Activated CD4-positive, CD25-positive, alpha-beta regulatory T cell (primary cell): ENCODE measurements at places on chromosomes 7 and 10.
A peak's percentile ranks its signal among the peaks of the same experiment; 100 is the strongest.

DNA sequence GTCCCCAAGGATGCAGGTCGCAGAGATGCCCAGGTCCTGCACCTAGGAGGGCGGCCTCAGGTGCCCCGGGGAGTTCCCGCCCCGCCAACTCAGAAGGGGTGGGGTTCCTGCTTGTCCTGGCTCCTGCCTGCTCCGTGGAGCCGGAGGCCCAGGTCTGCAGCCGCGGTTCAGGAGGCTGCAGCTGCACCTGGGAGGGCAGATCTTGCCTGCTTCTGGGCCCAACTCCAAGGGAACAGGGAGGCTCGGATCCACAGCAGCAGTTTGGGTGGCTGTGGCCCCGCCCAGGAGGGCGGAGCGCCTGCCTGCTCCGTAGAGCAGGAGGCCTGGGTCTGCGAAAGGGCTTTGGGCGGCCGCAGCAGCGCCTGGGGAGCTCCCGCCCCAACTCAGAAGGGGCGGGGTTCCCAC is 108.2 kb upstream of the EGR2 start:
- no peak for DNase-seq

- no peak for DNase-seq
Observed at GRCh38 chr7:141238596-141239243, 164.9 kb downstream of the TMEM178B start.

- no peak for DNase-seq
Observed at GRCh38 chr7:76000566-76000965, 6.2 kb upstream of the TMEM120A start.

GRCh38 chr7:27113991-27114769 is 11.7 kb upstream of the HOXA2 start:
- DNase-seq, result no peak

DNA sequence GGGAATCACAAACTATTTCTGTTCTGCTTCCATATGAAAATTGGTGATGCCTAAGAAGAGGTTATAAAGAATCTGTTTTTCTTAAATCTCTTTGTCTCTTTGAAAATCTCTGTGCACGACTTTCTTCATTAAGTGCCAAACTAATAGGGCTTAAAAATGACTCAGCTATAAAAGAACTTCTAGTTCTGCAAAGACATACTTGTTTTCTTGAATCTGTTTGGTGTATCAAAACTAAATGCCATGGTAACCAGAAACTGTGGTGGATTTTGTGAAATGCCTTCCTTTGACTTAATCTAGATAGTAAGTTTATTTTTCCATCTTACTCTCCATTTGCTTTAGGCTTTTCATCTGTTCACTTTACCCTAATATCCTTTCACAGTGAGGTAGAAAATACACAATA is 417.8 kb downstream of the PARD3 start:
- no peak for DNase-seq

- no peak for DNase-seq
Observed at GRCh38 chr7:113086431-113086888, at the start of gene GPR85. GPR85 (minus strand) TSS chr7:113086827; CDS start chr7:113084721, 2,106 bp downstream.

DNA sequence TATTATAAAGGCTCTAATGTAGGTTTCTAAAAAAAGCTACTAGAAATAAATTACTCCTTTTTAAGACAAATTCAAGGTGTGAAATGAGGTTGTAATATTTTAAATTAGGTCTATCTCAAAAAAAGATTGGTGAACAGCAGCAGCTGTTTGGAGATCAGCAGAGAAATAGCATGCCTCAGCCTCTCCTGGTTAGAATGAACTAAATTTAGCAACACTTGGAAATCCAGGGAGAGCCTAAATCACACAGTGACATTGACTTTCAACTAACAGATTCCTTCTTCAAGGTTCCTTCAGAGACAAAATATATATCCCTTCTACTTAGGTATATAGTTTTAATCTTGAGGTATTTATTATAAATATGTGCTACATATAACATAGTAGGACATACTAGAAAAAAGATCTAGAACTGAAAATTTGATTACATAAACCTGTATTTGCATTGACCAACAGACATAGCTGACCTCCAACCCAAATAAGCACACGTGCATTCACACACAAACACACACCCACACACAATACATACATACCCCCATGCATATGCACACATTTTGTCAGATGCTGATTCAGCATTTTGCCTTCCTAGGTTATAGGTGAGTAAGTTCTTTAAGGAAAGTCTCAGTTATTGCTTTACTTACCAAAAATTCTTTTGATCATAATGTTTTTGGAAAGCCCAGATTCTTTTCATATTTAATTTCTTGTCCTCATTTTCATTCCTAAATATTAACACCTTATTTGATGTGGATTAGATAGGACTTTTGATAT is 47.3 kb downstream of the DGKB start:
- DNase-seq, result no peak

- no peak for DNase-seq
Observed at GRCh38 chr10:6120691-6121090, 31.9 kb downstream of the RBM17 start.

DNA sequence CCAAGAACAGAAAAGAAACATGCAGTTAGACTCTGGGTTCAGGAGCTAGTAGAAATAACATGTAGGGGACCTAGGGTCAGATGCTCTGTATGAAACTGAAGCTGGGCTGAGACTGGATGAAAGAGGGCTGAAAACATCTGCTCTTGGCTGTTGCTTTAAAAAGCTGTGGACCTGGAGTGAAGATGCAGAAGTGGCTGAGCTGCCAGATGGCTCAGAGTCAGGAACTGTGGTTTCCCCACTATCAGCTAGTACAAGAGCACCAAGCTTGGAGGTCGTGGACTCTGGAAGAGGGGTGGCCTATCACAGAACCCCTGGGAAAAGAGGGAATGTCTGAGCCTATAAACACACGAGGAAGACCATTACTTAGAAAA is 5.9 kb downstream of the ADK start:
- no peak for DNase-seq

- DNase-seq, result no peak
Observed at GRCh38 chr7:139623518-139623917, 100.0 kb downstream of the CLEC2L start.

GRCh38 chr10:112275512-112276245 is 7.5 kb upstream of the TECTB start:
- no peak for DNase-seq

DNA sequence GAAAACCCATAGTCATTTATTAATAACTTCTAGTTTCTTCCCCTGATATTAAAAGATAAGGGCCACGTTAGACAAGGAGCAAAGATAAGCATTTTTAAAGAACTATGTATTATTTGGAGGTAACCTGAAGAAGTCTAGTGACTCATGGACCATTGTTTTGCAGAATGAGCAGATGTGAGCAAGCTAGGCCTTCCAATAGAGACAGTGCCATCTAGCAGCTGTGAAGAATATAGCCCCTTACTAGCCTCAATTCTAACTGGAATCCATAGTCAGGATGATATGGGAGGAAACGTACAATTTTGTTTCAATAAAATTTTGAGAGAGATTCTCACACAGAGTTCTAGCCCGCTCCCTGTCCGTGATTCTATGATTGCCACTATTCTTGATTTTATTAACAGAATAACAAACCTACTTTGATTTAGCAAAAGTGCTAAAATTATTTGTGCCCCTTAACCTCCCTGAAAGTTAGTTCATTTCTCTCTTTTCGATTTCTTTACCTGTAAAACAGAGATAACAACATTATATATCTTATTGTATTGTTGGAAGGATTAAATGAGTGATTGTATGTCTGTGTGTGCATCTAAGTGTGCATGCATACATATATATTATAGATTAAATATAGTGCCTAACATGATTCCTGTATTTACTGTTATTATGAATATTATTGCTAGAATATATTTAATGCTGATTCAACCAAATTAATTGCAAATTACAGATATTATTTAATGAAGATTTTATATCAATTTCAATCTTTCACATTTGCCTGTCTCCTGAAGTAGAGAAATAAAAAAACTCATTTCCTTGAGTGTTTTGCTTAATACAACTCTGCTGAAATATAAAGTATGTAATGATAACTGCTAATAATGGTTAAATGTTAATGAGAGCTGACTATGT is 22.7 kb downstream of the FAM237B start:
- DNase-seq, result no peak

DNA sequence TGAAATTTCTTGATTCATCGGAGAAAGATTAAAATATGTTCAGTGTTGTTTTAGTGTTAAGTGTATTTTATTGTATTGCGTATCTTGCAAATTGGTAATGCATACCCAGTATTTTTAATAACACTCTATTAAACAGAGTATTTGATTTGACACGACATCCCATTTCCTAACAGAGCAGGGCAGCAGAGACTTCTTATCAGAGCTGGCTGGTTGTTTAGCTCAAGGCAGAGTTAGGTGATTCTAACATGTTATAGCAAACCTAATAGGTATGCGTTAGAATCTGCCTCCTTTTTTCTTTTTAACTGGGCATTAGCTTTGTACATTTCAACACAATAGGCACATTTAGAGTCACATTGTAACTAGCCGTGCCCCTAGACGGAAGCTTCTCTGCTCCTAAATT is 57.1 kb upstream of the CELF2 start:
- no peak for DNase-seq

GRCh38 chr10:103808780-103809179 is 46.6 kb downstream of the SH3PXD2A start:
- DNase-seq, result no peak

DNA sequence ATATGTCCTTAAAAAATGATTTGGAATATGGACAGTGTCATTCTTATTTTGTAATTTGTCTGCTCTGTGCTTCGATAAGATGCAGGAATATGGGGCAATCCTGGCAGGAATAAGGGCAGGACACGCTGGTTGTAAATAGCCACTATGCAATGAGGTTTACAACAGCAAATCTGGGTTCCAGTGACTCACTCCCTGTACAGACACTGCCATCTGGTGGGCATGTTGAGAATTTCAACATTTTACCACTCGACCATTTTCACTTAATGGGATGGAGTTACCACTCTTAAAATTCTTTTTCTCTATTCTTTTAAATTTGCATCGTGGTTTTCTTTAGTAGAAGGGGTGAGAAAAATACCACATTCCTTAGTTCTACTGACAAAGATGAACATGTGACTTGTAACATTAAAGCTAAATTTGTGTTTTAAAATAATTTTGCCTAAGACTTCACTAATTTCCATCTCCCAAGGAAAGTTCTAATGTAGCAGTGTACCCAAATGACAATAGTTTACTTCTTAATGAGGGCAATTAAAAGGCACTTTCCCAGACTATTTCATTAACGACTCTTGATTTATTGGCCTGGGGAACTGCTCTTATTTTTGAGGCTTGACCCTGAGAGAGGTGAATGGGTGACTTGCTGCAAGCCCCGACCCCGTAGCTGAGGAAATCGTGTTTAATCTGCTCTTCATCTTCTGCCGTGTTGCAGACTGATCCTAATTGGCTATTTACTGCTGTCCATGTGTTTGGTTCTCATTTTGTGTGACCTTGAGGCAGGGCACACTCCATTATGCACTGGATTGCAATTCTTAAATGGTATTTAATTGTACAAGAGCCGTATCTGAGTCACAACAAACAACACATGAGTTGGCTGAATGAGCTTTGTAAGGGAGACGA is 173.6 kb upstream of the IMMP2L start:
- DNase-seq, result peak; percentile 11

DNA sequence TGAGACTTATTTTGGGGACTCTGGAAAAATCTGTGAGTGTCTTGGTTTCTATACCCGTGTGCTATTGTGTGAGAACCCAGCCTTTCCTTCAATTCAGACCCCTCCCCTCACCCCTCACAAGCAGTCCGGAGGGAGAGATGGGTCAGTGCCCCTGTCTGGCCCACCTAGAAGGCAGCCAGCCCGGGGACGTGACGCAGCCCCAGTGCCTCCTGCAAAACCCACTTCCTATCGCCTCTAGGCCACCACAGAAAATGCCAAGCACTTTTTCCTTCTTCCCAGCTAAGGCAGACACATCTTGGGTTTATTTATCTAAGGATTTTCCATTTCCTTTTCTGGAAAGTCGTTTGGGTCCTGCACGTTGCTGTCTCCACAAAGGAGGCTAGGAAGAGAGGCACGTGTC is 11.6 kb upstream of the AQP1 start:
- DNase-seq, result no peak
